ENCODE measurements at places on chromosomes 16 and 17.

- no peak for DNase-seq
Observed at GRCh38 chr17:33371377-33371776, 78.3 kb upstream of the ASIC2 start.

GRCh38 chr17:4897198-4897687, 2.1 kb upstream of the C17orf107 start:
- no peak for DNase-seq

DNA sequence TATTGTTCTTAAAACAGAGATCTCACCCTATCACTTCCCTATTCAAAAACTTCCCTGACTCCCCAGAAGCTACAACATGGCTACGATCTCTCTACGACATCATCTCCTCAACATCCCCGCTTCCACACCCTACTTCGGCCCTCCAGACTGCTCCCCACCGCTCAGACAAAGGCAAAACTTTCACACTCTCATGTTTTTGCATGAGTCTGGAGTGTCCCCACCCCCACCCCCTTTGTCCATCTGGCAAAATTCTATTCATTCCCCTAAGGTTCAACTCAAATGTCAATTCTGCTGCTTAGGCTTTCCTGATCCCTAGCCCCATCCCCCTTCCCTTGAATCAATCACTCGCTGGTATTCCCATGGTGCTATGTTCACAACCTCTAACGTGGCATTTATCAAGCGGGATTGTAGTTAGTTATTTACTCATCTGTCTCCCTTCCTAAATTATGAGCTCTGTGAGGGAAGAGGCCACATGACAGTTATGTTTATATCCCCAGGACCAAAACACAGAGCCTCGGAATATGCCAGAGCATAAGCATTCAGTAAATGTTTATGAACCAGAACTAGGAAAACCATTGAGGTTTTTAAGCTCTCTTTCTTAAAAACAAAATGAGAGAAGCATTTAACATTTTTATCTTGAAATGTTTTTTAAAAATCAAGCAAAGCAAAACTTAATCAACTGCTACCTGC, 55.9 kb downstream of the STX8 start:
- no peak for DNase-seq

GRCh38 chr17:38742411-38743308, 5.5 kb downstream of the PCGF2 start:
- no peak for DNase-seq

GRCh38 chr17:46163929-46164594, 29.2 kb downstream of the KANSL1 start:
- no peak for DNase-seq

GRCh38 chr17:57404073-57404472, 147.8 kb downstream of the MSI2 start:
- no peak for DNase-seq

DNA sequence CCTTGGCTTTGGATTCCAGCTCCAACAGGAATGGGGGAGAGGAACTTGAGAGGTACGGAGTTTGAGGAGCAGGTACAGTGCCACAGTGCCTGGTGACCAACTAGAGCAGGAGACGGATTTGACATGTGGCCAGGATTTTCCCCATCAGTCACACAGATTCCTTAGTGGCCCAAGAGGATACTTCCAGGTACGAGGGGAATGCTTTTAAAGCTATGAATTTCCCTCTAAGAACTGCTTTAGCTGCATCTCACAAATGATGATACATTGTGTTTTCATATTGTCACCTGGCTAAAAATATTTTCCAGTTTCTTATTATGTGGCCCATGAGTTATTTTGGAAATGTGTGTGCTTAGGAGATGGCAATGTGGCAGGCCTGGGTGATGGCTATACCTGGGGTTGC, 98.3 kb downstream of the ABCC6 start:
- DNase-seq = no peak

- DNase-seq = no peak
Observed at GRCh38 chr16:27437946-27438345, 36.0 kb downstream of the IL21R start.

DNA sequence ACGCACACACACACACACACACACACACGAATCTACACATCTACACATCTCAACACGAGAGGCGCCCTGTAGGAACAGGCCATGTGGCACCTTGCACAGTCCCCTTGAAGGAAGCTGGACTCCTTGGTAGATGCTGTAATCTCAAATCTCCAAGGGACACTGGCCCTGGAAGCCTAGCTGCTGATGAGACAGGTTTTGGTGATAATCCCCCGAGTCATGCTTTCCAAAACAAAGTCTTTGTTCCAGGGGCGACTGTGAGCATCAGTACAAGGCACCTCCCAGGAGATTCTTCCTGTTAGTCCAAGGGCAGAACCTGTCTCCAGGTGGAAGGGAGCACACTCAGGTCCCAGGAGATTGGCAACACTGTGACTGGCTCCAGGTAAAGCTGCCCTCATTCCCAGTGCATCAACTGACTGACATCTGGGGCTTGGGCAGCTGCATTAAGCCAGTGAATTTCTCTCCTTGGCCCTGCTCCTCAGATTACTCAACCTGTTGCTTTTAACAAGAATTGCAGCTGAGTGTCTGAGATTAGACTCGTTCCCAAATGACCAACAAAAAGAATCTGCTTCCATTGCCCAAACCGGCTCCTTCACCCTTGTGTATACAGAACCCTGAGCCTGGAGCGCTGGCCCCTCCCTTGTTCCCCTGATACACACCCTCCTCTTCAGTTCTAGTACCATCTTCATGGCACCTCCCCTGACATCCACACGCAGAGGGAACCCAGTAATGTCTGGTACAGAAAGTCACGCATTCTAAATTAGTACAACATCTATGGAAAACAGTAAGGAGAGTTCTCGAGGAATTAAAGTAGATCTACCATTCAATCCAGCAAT, 13.9 kb upstream of the TNRC6C start:
- no peak for DNase-seq

GRCh38 chr17:60392845-60393702, 1.1 kb upstream of the USP32 start:
- no peak for DNase-seq

DNA sequence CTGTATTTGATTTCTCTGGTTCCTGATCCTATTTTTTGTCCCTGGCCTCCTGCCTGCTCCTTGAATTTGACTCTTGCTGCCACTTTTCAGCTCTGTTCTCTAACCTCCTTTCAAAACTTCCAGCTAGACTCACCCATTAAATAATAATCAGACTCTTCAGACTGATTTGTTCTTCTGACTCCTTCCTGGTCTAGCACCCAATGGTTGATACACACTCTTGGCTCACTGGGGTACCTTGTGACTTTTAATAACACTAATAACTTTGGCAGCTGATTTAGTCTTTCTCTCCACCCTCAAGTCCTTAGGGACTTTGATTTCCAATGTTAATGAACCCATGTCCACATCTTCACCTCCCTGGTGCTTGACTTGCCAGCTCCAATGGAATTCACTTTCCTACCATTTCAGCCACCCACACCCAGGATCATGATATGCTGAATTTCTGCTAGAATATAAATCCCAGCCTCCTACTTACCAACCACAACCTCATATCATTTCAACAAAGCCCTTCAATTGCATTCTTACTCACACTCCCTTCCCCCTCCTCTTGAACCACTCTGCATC, 19.7 kb upstream of the C16orf82 start:
- no peak for DNase-seq
